NCI-H345 (cell line): ENCODE measurements at places on chromosomes 3 and 15.

- DNase-seq, result no peak
Observed at GRCh38 chr3:127589600-127590281, 792 bp downstream of the TPRA1 start.

DNA sequence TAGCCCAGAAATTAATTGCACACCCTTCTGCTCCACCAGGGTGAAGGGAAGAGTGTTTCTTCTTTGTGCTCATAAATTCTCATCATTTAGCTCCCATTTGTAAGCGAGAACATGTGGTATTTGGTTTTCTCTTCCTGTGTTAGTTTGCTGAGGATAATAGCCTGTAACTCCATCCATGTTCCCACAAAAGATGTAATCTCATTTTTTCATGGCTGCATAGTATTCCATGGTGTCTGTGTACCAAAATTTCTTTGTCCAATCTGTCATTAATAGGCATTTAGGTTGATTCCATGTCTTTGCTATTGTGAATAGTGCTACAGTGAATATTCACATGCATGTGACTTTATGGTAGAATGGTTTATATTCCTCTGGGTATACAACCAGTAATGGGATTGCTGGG lies 86.8 kb downstream of the DTWD1 start:
- no peak for DNase-seq

DNA sequence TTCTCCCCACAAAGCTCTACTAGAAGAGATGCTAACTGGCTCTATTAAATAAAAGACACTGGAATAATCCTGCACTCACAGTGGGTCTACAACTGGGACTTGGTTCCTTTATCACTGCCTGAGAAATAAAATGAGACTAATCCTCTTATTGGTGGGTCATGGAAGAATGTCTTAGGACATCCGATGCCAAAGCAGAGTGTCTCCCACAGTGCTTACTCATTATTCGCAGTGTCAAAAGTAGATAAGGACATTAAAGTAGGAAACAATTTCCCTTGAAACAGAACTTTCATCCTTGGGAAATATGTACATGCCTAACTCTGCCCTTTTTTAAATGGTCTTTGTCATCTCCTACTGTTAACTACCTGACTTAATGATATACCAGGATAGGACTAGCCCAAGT lies 71.5 kb downstream of the GSK3B start:
- no peak for DNase-seq

GRCh38 chr3:59442046-59442445 lies 392.2 kb upstream of the CFAP20DC start:
- no peak for DNase-seq

DNA sequence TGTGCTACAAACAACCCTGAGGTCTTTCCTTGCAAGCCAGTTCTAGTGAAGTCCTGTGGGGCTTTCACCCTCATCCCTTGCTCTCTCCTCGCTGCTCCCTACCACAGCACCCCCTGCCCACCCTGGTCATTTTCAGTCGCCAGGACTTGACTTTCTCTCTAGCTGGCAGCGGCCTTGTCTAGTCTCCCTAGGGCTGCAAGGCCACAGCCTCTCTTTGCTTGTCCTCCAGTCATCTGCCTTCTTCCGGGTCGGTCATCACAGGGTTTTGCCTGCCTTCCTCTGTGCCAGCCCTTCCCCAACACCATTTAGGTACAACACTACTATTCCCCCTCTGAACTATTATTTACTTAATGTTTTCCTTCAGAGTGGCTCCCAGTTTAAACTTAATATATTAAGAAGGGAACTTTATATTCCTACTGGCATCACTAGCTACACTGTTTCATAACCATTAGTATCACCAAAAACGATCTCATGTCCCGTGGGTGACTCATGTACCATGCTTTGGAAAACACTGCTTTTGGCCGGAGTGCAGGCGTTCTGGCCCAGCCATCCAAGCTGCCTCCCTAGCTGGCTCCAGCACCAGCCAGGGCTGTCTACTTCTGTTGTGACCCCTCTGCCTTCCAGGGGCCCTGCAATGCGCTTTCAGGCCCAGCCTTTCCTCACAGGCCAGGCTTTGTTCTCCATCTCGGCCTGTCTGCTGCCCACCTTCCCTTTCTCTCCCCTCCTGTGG lies 21.4 kb downstream of the FAH start:
- DNase-seq, result no peak

- DNase-seq, result peak; percentile 11
Observed at GRCh38 chr3:158659454-158660237, 12.8 kb downstream of the LXN start.

- no peak for DNase-seq
Observed at GRCh38 chr3:120275618-120276017, 9.4 kb downstream of the GPR156 start.

- DNase-seq, result no peak
Observed at GRCh38 chr15:100430411-100430810, 88.6 kb upstream of the ADAMTS17 start.

- DNase-seq, result no peak
Observed at GRCh38 chr15:48647962-48648361, 2.5 kb upstream of the FBN1 start.
